ENCODE measurements at places on chromosomes 3 and 15.

DNA sequence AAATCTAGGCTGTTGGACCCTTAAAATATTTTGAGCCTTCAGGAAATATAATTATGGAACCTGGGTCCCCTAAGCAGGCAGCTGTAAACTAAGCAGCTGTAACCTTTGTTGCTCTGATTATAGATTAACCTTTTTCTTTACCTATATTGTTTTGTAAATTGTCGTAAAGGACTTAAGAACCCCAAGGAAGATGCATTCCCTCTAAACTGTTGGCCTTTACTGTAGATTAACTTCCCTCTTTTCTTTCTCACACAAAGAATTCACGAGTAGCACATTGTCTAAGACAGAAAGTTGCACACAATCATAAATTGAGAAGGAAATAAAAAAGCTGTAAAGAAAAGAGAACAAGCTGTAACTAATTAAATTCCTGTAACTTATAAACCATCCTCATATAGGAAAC lies 877.3 kb downstream of the ROBO2 start:
- no peak for DNase-seq

- DNase-seq, result peak; percentile 54
Measured at GRCh38 chr3:187811585-187812250, 66.5 kb upstream of the BCL6 start.

GRCh38 chr3:134643150-134643675 lies 7.6 kb downstream of the KY start:
- no peak for DNase-seq

GRCh38 chr3:32127219-32127826 lies 20.9 kb downstream of the GPD1L start:
- DNase-seq, result no peak

DNA sequence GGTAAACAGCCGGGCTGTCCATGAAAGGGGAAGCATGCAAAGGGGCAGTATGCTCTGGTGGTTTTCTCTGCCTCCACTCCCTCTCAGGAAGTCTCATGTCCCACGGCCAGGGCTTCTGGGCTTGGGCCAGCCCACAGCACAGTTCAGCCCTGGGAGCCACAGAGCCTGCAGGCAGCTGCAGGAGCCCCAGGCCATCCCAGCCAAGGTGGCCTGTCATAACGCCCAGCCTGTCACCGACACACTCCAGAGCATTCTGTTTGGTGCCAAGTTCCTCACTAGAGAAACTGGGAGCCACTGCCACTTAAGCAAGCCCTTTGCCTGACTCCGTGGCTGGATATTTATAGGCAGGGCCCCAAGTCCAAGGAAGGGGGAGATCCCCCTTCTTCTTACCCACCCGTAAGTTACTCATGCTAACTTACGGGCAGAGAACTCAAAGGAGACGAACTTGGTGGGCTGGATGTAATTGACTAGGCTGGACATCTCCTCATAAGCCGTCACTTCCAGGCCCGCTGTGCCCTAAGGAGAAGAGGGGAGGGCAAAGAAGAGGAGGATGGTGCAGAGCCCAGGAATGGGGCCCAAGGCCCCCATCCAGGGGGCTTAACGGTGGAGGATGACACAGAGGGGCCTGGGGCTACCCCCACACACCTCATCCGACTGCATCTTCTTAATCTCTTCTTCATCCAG lies 11.7 kb downstream of the PLCB2 start:
- DNase-seq, result no peak

DNA sequence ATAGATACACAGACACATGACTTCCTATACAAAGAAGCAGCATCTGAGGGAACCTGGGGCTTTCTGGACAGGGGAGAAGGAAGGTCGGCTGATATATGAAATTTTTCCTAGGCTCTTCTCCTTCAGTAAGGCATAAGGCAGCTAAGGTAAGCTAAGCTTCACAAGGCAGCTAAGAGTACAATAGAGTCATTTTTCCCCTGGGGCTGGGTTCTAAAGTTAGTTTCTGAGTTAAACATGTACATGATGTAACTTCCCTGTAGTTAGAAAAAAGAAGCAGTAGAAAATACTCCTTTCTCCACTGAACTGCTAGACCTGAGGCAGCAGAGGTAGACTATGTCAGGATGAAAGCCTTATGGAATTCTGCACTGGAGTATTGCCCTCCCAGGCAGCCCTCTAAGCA lies 109.6 kb downstream of the PLD1 start:
- no peak for DNase-seq

GRCh38 chr15:83873966-83874365 lies 220.0 kb downstream of the ADAMTSL3 start:
- DNase-seq, result no peak

DNA sequence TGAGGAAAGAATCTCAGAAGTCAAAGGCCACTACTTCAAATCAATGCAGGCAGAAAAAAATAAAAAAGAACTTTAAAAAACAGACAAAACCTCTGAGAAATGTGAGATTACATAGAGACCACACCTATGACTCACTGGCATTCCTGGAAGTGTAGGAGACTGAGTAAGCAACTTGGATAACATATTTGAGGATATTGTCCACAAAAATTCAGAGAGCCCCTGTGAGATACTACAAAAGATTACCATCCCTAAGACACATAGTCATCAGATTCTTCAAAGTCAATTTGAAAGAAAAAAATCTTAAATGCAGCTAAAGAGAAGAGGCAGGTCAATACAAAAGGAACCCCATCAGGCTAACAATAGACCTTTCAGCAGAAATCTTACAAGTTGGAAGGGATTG lies 887.3 kb downstream of the NTRK3 start:
- DNase-seq, result peak; percentile 85

DNA sequence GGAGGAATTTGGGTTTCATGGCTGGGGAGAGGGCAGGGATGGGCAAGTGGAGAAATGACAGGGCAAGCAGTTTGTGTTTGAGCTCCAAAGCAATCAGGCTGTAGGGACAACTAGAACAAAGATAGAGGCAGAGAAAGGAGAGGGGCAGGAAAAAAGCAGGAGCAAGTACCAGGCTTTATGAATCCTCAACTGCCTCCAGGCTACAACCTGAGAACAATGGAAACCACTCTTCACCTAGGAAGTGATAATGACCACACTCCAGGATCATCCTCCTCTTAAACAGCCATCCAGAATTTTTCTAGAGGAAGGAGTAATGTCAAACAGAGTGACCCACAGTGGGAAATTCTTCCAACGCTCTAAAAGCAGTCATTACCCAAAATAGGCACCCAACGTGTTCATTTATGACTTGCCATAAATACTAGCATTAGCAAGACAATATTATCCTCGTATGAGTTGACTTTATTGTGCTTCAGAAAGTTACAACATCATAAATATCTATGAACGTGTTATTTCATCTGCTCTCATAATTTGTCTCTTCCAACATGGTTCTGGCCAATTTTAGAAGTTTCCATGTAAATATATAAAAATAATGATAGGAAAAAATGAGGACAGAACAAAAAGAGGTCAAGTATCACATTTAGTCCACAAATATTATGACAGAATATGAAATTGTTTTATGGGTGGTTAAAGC lies 50.5 kb downstream of the TNFAIP8L3 start:
- no peak for DNase-seq

GRCh38 chr3:166388321-166388720 lies 551.1 kb upstream of the BCHE start:
- no peak for DNase-seq

DNA sequence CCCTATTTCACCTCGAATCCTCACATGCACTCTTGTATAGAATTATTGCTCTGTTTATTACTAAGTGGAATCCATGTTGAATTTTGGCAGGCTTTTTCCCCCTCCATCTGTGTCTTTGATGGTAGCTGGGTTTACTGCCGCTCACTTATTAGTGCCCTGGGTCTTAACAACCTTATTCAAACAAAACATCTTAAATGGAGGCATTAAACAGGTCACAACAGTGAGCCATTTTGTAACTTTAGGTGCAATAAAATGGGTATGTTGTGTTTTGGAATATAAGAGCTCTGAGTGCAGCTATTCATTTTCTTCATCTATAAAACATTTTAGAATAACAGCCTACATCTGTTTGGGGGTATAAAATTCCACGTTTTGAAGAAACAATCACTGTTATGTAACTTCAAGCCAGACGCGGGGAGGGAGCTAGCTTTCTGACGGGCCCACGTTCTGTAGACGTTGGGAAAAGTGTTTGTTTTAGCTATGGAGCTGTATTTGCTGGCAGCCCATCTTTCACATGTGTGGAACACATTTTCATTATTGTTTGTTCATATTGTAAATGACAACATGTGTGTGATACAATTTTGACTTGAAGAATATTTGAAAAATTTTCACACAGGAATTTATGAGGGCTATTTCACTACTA lies 122.0 kb downstream of the SLC25A26 start:
- no peak for DNase-seq

DNA sequence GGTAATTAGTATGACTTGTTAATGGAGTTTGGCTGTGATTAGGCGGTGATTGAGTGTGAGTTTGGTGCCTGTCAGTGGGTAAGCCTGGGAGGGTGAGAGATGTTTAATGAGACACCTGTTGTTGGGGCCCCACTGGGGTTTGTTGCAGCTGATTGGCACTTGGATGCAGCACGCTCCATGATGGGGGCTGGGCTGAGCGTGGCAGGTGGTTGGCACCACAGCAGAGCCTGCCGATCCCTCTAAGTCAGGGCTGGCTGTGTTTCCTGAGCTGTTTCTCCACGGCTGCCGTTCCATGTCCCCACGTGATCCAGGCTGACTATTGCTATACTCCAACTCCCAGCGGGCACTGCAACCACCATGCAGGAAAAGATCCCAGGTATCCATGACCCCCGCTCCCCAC lies 93.5 kb upstream of the ARRDC4 start:
- DNase-seq, result no peak

GRCh38 chr3:114310695-114311094 lies 16.9 kb downstream of the TIGIT start:
- peak; percentile 32 for DNase-seq

GRCh38 chr3:125017406-125017805 lies 38.4 kb downstream of the HEG1 start:
- no peak for DNase-seq

GRCh38 chr15:101050623-101051290 lies 131.6 kb downstream of the LRRK1 start:
- DNase-seq, result no peak

DNA sequence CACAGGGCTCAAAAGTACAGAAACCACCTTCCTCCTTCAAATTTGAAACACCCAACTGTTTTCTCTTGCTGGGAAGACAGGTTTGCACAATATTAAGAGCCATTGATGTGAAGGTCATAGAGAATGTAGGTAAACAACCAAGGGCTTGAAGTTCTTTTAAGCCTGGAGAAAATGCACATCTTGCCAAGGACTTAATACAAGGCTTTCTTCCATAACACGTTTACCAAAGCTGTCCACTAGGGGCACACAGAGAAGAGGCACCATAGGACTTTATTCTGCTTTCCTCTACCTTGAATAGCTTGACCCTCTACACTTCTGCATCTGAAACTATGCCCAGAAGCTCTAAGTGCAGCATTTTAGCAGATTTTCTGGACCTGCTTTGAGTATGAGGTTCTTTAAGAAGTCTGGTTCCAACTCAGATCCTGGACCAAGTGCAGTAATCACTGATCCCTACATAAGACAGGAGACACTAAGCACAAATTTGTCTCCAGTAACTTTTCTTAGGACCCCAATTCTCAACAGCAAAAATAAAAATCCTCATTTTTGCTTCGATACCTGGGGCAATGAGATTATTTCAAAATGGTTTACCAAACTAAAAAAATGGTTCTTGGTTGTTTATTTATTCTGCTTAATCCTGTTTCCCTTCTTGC lies 138.0 kb downstream of the FBN1 start:
- DNase-seq, result peak; percentile 44

GRCh38 chr15:63971904-63972303 lies 74.4 kb downstream of the DAPK2 start:
- no peak for DNase-seq

DNA sequence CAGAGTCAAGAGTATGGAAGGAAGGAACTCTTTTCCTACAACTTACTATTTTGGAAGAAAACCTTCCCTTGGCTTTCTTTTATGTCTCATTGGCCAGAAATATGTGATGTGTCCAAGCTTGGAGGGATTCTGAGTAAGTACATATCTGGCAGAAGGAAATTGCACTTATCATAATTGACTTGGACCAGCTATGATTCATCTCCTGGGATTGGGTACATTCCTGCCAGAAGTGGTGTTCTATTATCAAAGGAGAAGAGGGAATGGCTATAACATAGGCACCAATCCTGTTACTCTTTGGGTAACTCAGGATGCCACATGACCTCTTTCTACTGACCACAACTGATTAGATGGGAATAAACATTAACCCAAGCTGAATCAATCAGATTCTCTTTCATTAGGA lies 13.5 kb upstream of the DAZL start:
- peak; percentile 45 for DNase-seq

DNA sequence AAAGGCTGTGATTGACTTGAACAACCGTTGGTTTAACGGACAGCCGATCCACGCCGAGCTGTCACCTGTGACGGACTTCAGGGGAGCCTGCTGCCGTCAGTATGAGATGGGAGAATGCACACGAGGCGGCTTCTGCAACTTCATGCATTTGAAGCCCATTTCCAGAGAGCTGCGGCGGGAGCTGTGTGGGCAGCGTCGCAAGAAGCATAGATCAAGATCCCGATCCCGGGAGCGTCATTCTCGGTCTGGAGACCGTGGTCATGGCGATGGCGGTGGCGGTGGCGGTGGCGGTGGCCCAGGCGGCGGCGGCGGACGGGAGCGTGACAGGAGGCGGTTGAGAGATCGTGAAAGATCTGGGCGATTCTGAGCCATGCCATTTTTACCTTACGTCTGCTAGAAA lies 7.8 kb upstream of the NANOGP8 start:
- no peak for DNase-seq

DNA sequence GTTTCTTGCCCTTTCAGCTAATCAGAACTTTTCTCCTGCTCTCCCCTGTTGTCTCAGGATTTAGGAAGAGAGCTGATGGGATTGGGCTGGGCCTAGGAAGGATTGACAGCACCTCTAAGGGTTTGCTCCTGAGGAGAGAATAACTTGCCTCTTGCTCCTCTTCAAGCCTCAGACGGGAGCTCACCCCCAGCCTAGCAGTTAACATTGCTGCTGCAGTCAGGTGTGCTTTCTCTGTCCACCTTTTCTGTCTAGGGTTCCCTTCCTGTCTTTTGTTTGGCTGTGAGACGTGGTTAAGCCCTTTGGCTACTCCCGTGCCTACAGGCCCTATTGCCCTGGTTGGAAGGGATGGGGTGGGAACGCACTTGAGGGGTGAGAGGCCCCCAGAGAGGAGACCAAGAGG lies 20.1 kb downstream of the TMEM108 start:
- DNase-seq, result no peak

GRCh38 chr3:14186854-14187458 lies 8.3 kb downstream of the LSM3 start:
- no peak for DNase-seq
